ENCODE measurements at places on chromosomes 12 and 14.

DNA sequence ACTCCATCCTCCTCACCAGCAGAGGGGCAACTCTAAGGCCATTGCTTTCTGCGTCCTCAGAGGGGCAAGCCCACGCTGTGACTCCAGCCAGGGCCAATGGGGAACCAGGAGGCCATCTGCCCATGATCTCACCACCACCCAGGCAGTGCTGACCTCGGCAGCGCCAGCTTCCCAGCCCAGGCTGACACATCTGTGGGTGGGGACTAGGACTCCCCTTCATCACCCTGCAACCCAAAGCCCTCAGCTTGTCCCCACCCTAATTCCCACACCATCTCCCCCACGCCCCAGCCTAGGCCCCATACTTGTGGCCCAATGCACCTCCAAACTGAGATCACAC lies 58.6 kb downstream of the VWF start:
- DNase-seq: no peak

DNA sequence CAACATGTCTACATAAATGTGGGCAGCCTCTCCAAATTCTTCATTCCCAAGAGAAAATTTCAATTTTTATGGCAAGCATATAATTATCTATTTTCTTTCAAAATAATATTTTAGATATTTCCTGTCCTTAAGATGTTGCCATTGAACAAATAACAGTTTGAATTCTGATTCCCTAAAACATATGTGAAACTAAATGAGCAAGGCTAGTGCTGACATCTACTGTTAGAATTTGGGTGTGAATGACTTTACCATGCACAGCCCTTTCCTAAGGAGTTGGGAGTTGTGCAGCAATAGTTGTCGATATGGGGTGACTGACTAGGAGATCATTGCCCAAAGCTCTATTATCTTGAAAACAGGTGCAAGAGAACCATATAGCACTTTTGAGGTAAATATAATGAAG lies 108.2 kb upstream of the SLC38A4 start:
- DNase-seq: peak; percentile 60

GRCh38 chr12:54592316-54592715 lies 3.9 kb upstream of the PPP1R1A start:
- DNase-seq: peak; percentile 15

DNA sequence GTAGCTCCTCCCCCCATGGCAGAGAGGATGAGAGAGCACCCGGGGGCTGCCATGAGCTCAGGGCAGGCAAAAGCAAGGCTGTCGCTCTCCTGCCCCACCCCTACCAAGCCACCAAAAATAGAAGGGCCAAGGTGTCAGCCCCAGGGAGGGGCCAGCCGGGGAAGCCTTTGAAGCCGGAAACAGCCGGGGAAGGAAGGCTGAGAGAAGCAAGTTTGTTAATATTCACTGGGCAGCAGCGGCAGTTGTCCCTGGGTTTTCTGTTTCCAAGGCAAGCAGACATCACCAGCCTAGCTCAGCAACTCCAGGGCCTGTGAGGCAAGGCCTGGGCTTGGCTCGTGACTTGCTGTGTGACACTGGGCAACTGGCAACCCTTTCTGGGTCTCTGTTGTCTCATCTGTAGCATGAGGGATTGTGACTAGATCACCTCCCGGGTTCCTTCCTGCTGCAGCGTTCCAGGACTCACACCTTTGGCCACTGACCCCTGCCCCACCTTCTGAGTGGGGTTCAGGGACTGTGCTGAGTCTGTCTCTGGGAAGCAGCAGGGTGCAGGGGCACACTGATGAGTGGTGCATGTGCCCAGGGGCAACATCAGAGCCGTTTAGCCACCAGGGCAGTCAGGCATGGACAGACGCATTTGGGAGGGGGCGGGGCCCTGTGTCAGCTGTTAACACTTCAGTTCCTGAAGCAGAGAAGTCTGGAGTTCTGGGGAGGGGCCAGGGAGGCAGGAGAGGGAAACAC lies 24.3 kb downstream of the SYNDIG1L start:
- peak; percentile 14 for DNase-seq

DNA sequence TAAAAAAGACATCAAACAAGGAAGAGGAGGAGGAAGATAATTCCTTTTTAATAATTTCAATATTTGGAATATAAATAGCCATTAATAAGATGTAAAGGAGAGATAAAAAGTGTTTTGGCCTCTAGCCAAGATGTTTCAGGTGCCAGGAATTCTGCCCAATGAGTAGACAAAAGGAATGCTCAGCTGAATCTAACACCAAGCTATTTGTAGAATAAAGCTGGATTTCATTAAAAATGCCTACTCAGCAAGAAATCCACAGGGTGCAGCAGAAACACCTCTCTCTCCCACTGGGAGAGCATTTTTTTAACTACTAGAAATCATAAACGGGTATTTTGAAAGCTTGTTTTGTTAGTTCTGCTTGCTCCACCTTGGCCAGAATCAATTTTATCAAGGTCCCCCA lies 4.1 kb upstream of the STAB2 start:
- no peak for DNase-seq

- no peak for DNase-seq
Observed at GRCh38 chr12:31215518-31216232, 110.3 kb downstream of the SINHCAF start.

- DNase-seq: no peak
Observed at GRCh38 chr12:113244478-113244958, 23.3 kb downstream of the TPCN1 start.

DNA sequence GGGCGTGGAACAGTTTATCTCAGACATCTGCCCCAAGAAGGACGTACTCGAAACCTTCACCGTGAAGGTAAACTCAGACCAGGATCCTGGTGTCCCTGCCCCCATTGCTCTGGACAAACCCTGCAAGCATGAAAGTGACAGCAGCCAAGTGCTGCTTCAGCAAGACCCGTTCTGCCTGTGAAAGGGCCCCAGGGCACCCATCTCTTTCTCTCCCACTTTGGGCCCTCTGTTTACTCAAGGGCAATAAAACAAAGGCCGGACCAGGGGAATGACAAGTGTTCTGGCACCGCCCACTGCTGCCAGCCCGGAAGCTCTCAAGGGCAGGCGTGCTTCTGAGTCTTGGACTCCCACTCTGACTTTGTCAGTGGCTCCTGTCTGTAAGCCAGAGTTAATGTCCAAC lies 35.3 kb downstream of the CD9 start:
- DNase-seq: no peak

DNA sequence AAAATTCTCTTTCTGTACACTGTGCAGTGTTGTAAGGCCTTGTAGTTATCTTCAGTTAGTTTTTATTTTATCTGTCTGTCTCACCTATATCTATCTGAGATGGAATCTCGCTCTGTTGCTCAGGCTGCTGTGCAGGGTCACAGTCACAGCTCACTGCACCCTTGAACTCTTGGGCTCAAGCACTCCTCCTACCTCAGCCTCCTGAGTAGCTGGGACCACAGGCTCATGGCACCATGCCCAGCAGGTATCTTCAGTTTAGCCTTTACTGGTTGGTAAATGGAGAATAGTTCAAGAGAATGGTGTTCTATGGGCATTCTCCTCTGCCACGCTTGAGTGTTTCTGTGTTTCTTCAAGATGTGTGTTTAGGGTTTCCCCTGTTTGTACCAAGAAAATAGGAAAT lies 13.6 kb downstream of the TULP3 start:
- no peak for DNase-seq

- peak; percentile 32 for DNase-seq
Observed at GRCh38 chr12:66860752-66861750, 182.2 kb upstream of the GRIP1 start.

GRCh38 chr12:47277972-47278448 lies 198.3 kb upstream of the AMIGO2 start:
- DNase-seq: peak; percentile 94

DNA sequence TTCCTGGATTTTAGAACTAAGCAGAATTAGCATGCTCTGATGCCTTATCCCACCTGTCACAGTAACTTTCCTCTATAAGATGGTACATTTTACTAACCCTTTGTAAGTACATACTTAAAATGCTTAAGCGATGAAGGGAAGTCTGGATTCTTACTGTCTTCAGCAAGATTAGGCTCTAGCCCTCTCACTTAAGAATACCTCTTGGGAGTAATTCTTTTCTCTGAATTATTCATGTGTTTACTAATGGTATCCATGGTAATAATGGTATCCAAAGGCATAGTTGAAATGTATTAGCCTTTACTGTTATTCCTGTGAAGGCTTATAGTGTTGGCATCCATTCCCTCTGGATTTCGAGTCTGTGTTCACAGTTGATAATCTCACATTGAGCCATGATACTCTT lies 176.9 kb downstream of the MON2 start:
- DNase-seq: no peak

GRCh38 chr14:94132285-94132887 lies 3.0 kb upstream of the IFI27L2 start:
- peak; percentile 63 for DNase-seq

- peak; percentile 59 for DNase-seq
Observed at GRCh38 chr12:118034429-118035189, 18.1 kb downstream of the RFC5 start.

- DNase-seq: no peak
Observed at GRCh38 chr12:30828686-30829085, 73.9 kb upstream of the CAPRIN2 start.

GRCh38 chr14:103241531-103241930 lies 92.5 kb upstream of the EIF5 start:
- no peak for DNase-seq

DNA sequence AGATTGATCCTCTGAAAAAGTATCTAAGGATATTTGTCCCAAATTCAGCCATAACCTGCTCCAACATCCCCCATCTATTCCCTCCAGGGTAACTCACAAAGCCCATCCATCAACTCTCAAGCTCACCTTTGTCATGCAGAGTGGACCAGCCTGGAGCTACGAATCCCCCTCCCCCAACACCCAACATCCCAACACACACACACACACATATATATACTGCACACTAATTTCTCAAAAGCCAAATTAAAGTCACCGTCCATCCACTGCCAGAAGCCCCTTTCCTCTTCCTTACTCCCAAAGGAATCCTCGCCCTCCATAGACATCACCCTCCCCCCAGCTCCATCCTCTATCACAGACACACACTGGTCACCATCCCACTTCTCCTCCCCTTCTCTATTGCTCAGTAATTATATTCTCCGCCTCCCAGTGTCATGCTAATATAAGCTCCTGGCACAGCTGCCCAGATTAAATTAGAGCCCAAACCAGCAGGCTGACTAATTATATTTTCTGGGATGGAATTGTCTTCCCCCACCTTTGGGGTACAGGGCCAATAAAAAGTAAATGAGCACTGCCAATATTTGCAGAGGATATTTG lies 13.5 kb upstream of the TESPA1 start:
- DNase-seq: no peak

DNA sequence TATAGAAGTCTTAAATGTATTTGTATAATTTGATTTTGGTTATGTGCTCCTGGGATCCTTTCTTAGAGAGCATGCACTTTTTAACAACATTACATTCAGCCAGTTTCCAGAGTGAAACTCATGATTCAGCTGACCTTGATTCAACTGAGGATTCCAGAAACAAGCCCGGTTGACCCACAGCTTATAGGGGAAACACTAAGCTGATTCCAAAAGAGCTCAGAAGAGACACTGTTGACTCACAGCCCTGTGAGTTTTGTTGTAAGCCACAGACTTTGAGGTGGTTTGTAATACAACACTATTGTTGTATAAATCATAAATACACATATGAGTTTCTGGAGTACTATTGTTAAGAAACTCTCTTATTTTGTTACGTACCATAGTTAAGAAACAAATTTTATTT lies 133.8 kb upstream of the MGAT4C start:
- no peak for DNase-seq

DNA sequence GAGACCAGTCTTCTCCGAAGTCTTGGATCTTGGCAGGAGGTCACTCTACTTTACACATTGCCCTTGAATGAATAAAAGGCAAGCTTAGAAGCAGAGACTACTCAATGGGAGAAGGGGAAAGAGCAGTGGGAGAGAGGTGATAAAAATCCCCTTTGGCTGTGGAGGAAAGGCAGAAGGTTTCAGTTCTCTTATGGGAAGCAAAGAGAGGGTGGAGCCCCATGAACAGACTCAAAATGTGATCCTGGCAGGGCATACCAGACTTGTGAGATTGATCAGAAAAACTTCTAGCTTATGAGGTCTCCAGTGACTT lies 49.6 kb upstream of the HECTD1 start:
- DNase-seq: no peak

DNA sequence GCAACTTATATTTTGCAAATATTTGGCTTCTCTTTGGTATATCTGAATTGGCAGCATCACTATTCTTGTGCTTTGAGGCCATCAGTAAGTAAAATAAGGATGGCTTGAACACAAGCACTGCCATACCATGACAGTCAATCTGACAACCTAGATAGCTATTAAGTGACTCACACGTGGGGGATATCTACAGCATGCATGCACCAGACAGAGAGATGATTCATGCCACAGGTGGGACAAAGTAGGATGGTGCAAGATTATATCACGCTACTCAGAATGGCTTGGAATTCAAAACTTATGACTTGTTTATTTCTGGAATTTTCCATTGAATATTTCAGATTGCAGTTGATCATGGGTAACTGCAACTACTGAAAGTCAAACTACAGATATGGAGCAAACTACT lies 675.6 kb upstream of the MDGA2 start:
- peak; percentile 69 for DNase-seq

GRCh38 chr12:54195737-54196347 lies 7.1 kb upstream of the SMUG1 start:
- DNase-seq: peak; percentile 44

GRCh38 chr12:120710031-120710804 lies at the start of gene UNC119B:
TSS of gene UNC119B (plus strand) at chr12:120710458. CDS start at chr12:120710475, 17 bp downstream.
- peak; percentile 61 for DNase-seq

- DNase-seq: peak; percentile 0
Observed at GRCh38 chr12:107109726-107110719, 16.7 kb upstream of the CRY1 start.

GRCh38 chr12:27309293-27309994 lies 23.2 kb upstream of the BMAL2 start:
- no peak for DNase-seq

DNA sequence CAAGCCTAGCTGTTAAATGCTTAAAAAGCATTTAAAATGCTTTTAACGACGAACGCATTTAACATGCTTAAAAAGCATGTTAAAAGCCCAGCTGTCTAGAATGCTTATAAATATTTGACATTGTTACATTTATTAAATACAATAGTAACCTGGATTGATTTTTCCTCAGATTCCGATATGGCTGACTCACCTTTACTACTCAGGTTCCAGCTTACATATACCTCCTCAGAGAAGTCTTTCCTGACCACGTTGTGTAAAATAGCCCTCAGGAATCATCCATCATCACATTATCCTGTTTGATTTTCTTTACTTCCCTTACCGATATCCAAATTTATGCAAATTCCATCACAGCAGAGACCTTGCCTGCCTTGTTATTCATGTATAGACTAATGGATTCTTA lies 51.4 kb downstream of the SLC41A2 start:
- no peak for DNase-seq

GRCh38 chr14:68210729-68211299 lies 391.2 kb downstream of the RAD51B start:
- DNase-seq: peak; percentile 98

GRCh38 chr14:30855345-30856037 lies 18.9 kb upstream of the COCH start:
- peak; percentile 3 for DNase-seq

- DNase-seq: peak; percentile 77
Observed at GRCh38 chr14:35390577-35391387, 13.8 kb downstream of the NFKBIA start.

DNA sequence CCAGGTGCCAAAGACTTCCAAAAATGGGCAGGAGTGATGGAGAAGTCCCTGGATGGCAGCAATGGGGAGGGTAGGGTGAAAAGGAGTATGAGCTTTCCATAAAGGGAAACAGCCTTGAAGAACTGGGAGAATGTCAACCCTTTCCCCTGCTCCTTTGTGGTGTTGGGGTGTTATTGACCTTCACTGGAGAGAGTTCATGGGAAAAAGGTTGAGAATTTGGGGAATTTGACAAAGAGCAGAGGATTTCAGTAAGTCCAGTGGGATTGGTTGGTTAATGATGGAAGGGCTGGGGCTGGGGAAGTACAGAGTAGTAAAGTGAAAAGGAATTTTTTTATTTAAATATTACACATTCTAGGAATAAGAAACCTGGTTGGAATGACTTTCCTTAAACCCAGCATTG lies 116.6 kb downstream of the ERC1 start:
- no peak for DNase-seq

Data from RPMI7951 (cell line).